Dermis microvascular lymphatic vessel endothelial cell (primary cell): ENCODE measurements at places on chromosomes 3 and 15. TPM values are rescaled to one million over a fixed set of nuclear protein-coding genes. Genes with fewer than 3 reads are reported as not detected.

Gene ANKRD28
- 59.5 and 90.1 TPM in 2 replicates for total RNA-seq

Gene OR5K3
- not detected in 2 replicates for total RNA-seq

Gene C15orf62
- total RNA-seq = 0.13 and 0.39 TPM in 2 replicates

Gene ADAMTS7
- 6.5 and 8.1 TPM in 2 replicates for total RNA-seq

Gene SLC28A1
- under 0.01 TPM in 1 of 2 replicates, not detected in the other for total RNA-seq

Gene THRB
- total RNA-seq = under 0.01 and 0.13 TPM in 2 replicates

Gene TNFAIP8L3
- total RNA-seq = 91.5 and 154 TPM in 2 replicates

Gene GNAT1
- under 0.01 TPM in 1 of 2 replicates, not detected in the other for total RNA-seq

Gene TRIM42
- total RNA-seq = not detected in 2 replicates

Gene SEMA3F
- total RNA-seq = 15.7 and 29.8 TPM in 2 replicates

Gene PAQR9
- total RNA-seq = not detected in 2 replicates

Gene LRRC15
- 0.38 and 0.51 TPM in 2 replicates for total RNA-seq

Gene LSG1
- 50.1 and 51.6 TPM in 2 replicates for total RNA-seq

Gene JAGN1
- 25.0 and 31.7 TPM in 2 replicates for total RNA-seq

Gene DOCK3
- under 0.01 TPM in 1 of 2 replicates, not detected in the other for total RNA-seq

Gene PLSCR4
- 569 and 1,330 TPM in 2 replicates for total RNA-seq

Gene OXTR
- total RNA-seq = 0.13 and 1.3 TPM in 2 replicates

Gene CMTM8
- total RNA-seq = 1.7 and 2.9 TPM in 2 replicates

Gene GABRA5
- total RNA-seq = not detected in 2 replicates

Gene CCDC54
- not detected in 2 replicates for total RNA-seq

Gene CHRNA5
- total RNA-seq = 2.0 and 2.1 TPM in 2 replicates

Gene TICRR
- total RNA-seq = 1.5 and 2.7 TPM in 2 replicates

Gene KIF7
- 0.64 and 1.0 TPM in 2 replicates for total RNA-seq

Gene TNFSF10
- 53.9 and 84.3 TPM in 2 replicates for total RNA-seq

Gene KLF15
- total RNA-seq = 1.7 and 5.8 TPM in 2 replicates

Gene NEK11
- total RNA-seq = 1.7 and 2.3 TPM in 2 replicates

Gene RARRES1
- total RNA-seq = 1.7 and 3.4 TPM in 2 replicates

Gene ST8SIA2
- total RNA-seq = 0.13 and 0.25 TPM in 2 replicates

Gene LTF
- total RNA-seq = 0.13 and 0.26 TPM in 2 replicates

Gene CD200
- total RNA-seq = 3.2 and 11.8 TPM in 2 replicates

Gene CKMT1A
- total RNA-seq = not detected in 2 replicates

Gene ADCY5
- under 0.01 and 0.25 TPM in 2 replicates for total RNA-seq
